ENCODE measurements at places on chromosomes 1 and 21.

GRCh38 chr1:226656601-226657277 is 82.3 kb downstream of the ITPKB start:
- no peak for DNase-seq

DNA sequence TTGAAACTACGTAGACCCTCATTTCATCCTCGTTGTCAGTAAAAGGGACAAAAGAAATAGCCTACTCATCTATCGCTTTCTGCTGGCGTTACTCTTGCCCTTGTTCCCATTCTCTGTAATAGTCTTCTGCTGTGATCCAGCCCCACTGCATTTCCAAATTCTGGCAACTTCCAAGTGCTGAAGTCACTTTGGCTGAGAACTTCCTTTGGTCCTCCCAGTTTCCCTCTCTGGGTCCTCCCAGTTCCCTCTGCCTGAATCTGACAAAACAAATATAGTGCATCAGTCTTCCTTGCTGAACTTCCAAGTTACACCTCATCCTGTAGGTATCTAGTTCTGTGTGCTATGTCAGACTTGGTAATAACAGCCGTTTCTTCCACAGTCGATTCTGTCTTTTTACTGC is 47.0 kb upstream of the PLA2G4A start:
- no peak for DNase-seq

GRCh38 chr1:40636777-40637176 is 28.7 kb downstream of the RIMS3 start:
- DNase-seq: no peak

- no peak for DNase-seq
Measured at GRCh38 chr1:237713916-237714315, 176.8 kb downstream of the ZP4 start.

- DNase-seq: no peak
Measured at GRCh38 chr1:111633736-111634247, 14.2 kb downstream of the RAP1A start.

Measured in AG04450 (cell line).